ENCODE measurements at places on chromosomes 3 and 15. TPM values are rescaled to one million over a fixed set of nuclear protein-coding genes. Genes with fewer than 3 reads are reported as not detected.

Gene SLC30A4
- total RNA-seq: 17.2 TPM

Gene CYP11A1
- total RNA-seq: 0.26 TPM

Gene CTSH
- total RNA-seq: 2.8 TPM

Gene IGSF11
- under 0.01 TPM for total RNA-seq

Gene GOLGA6B
- total RNA-seq: not detected

Gene DUOXA2
- not detected for total RNA-seq

Gene SEMA6D
- 4.4 TPM for total RNA-seq

Gene P2RY1
- total RNA-seq: 0.59 TPM

Gene TRAT1
- not detected for total RNA-seq
